Epithelial cell of proximal tubule (primary cell): ENCODE measurements at places on chromosomes 1 and 21.

DNA sequence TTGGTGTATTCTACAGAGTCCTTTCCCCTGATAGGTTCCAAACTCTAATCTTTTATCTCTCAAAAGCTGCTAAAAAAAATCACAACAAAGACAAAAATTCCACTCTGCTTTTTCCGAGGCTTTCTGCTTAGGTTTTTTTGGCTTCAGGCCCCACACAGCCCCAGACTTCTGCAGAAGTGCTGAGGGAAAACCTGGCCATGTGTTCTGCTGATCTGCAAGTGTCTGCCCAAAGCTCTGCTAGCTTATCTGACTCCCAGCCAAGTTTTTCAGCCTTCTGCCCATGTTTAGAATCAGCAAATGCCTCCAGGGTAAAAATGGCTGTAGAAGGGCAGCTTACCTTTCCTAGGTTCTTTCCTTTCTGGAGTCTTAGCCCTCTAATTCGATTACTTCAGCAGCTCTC, 28.4 kb downstream of the DISP3 start:
- no peak for DNase-seq

DNA sequence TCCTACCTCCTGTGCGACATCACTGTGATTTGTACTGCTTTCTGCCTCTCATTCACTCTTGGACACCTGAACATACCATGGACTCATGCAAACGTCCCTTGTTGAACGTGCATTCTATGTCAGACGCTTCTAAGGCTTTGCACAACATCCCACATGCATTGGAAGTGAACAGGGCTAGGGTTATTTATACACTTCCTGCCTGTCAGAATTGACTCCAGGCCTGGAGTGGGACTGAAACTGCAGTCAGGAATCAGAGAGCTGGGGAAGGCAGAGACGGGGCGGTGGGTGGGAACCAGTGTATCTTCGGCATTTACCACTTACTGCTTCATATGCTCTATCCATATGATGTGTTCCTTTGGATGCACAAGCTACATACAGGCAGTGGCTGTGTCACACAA, 81.4 kb upstream of the GALNT2 start:
- DNase-seq: no peak

- no peak for DNase-seq
These were observed 10.3 kb downstream of the INSRR start for GRCh38 chr1:156848461-156849150.

DNA sequence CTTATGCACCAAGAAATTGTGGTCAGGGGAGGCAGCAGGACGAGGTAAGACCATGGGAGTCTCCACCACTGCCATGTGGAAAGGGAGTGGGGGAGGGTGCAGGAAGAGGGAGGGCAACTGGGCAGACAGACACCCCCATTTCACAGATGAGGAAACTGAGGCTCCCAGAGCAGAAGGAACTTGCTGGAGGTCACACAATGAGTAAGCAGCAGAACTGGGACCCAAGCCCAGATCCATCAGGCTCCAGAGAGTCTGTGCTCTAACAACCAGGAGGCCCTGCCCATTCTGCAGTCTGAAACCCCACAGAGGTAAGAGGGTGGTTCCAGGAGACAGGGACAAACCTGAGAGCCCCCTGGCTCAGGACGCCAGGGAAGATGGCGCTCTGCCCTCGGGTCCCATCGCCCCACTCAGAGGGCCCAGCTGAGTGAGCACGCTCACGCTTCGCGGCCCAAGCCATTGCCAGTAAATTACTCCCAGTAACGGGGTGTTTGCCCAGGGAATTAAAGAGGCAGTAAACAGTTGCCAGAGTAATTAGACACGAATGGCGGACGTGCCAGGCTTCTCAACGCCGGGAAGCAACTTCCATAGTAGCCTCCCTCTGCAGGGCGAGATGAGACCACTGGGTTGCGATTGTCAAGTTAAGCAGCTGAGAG, 59.2 kb downstream of the MATN1 start:
- no peak for DNase-seq

DNA sequence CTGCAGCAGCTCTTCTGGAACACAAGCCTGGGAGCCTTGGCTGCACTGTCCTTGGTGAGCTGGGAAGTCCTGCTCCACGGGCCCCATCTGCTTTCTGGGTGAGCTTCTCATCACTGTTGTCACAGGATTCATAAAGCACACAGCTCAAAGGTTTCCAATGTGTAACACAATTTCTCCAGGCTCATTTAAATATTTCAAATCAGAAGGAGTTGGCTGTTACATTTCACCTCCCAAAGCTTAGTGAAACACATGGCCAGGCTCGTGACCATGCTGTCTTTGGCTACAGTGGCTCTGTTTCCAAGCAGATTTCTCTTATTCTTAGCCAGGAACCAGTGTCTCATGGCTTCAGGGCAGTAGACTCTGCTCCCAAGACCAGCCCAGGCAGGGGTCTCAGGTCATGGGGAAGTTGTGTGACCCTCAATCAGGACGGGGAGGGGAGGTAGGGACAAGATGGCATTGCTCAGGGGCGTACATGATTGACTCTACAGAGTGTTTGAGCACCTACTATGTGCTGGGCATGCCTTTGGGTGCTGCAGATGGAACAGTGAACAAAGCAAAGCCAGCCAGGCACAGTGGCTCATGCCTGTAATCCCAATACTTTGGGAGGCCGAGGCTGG, 353.0 kb downstream of the NPHP4 start:
- DNase-seq: no peak

DNA sequence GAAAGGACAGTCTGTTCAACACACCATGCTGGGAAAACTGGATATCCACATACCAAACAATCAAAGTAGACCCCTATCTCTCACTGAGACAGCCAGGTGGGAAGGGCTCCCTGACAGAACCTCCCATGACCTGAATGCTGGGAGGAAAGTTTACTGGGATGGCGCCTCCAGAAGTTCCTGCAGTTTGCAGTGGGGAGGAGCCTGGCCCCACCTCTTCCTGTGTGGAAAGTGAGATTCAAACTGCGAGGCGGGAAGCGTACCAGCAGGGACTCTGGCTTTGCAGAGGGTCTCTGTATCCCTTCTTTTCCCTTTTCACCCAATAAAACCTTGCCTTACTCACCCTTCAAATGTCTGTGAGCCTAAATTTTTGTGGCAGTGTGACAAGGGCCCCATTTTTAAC, 190.7 kb downstream of the HHIPL2 start:
- DNase-seq: no peak

GRCh38 chr1:96995351-96995750, 273.8 kb downstream of the PTBP2 start:
- DNase-seq: no peak

- no peak for DNase-seq
These were observed 459 bp downstream of the CAPZB start for GRCh38 chr1:19484798-19485361.

GRCh38 chr1:214453109-214453722, 98.2 kb downstream of the PTPN14 start:
- DNase-seq: peak; percentile 70

- no peak for DNase-seq
These were observed 420.1 kb downstream of the DPYD start for GRCh38 chr1:97500760-97501159.

DNA sequence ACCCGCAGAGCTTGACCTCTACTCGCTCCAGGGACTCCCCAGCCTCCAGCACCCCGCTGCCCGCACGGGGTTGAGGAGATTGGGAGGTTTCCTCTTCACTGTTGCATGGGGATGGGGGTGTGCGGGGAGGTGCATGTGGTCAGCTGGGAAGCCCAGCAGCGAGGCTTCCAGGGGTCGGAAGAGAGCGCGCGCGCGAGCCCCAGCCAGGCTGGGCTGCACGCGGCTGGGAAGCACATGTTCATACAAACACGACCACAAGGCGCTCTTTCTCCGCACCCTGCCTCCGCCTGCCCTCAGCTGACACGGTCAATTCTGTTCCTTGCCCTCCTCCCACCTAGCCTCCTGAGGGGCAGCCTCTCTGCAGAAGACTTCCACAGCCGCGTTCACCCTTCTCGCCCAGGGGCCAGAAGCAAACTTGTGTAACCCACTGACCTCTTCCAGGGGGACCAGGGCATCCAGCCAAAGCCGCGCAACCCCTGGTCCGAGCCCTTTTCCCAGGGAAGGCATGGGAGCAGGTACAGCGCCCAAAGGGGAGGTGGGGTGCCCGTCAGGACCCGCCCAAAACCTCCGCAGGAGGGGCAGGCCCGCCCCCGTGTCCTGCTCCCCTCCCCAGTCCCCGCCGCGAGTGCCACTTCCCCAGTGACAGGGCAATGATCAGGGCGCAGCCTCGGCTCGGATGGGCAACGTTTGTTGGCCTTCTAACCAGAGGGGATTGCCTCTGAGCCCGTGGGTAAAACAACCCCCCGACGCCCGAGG, 1.3 kb downstream of the COL24A1 start:
- no peak for DNase-seq

- no peak for DNase-seq
These were observed 7.3 kb upstream of the SERINC2 start for GRCh38 chr1:31405578-31406245.

DNA sequence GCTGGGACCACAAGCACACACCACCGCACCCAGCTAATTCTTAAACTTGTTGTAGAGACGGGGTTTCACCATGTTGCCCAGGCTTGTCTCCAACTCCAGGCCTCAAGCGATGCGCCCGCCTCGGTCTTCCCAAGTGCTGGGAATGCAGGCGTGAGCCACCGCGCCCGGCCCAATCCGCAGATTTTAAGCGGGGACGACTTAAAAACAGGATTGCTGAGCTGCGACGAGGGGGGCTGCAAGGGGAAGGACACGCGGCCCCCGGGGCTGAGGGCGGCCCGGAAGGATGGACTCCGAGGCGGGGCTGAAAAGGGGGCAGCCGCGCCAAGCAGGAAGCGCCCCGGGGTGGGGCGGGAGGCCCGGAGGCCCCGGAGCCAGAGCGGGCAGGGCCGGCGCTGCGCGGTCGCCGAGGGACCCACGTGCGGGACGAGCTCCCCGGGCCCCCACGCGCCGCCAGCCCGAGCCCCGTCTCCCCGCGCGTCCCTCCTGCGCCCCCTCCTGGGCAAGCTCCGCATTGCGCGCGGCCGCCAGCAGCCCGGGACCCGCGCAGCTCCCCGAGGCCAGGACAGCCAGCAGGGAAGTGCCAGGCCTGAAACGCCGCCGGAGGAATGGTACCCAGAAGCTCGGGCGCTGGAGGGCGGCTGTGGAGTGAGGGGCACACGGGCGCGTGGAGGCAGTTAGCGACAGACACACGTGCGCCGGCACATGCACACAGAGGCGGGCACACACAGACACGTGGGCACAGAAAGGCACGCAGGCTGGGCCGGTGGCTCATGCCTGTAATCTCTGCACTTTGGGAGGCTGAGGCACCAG, 5.5 kb upstream of the PRKCZ start:
- DNase-seq: no peak

DNA sequence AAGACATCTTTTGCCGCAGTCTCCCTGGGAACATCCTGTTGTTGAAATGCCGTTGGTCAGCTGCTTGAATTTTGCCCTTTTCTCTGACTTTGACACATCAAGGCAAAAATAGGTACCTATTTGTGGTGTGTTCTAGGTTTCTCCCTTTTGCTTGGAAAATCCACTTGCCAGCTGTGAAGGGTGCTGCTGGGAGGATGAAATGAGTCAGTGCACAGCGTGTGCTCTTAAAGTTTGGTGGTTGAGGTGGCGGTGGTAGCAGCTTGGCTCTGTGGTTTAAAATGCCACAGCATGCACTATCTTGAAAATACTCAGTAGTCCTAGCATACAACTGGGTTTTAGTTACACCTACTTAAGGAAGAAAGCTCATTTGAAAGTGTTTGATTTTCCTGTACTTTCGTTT, 183.8 kb downstream of the DHRS3 start:
- DNase-seq: no peak

DNA sequence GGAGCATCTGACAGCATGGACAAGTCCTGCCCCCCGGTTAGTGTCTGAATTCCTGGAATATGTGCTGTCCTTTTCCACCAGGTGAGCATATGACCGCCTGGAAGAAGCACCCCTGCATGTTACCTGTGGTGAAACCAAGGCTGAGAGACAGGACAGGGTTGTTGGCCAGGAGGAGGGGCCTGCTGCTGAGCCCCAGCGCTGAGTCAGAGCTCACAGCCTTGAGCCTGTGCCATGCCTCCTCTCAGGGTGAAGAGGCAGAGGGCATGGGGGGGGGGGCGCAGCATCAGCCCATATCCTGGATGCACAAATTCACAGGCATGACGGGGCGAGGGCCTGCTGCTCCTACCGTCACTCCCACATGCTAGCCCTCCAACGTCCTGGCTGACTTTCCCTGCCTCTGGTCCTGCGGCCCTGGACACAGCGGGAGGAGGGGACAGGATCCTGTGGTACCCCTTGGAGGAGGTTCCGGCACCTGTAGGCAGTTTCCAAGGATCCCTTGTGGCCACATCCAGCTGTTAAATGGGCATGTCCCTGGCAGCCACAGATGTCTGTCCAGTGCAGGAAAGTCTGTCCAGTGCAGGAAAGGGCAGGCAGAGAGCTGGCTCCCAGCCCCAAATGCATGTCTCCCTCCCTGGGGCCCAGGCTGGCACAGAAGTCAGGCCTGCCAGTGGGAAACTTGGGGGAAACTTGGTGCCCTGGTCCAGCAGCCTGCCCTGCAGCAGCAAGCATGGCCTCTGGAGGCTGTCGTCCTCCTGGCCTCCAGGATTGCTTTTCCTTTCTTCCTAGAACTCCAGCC, 23.9 kb downstream of the TTC34 start:
- no peak for DNase-seq

GRCh38 chr1:32808580-32808979, 8.6 kb downstream of the YARS1 start:
- no peak for DNase-seq

- no peak for DNase-seq
These were observed 21.0 kb upstream of the CLSTN1 start for GRCh38 chr1:9844756-9845155.

DNA sequence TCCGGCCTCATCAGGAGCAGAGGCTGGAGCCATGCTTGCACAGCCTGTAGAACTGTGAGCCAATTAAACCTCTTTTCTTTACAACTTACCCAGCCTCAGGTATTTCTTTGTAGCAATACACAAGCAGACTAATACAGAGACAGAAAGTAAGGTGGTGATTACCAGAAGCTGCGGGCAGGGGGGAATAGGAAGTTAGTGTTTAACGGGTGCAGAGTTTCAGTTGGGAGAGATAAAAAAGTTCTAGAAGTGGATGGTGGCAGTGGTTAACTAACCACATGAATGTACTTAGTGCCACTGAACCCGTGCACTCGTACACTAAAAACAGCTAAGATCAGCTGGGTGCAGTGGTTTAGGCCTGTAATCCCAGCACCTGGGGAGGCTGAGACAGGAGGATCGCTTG, 80.4 kb upstream of the TARDBP start:
- DNase-seq: no peak

- DNase-seq: no peak
These were observed 15.4 kb downstream of the L1TD1 start for GRCh38 chr1:62209931-62210595.

DNA sequence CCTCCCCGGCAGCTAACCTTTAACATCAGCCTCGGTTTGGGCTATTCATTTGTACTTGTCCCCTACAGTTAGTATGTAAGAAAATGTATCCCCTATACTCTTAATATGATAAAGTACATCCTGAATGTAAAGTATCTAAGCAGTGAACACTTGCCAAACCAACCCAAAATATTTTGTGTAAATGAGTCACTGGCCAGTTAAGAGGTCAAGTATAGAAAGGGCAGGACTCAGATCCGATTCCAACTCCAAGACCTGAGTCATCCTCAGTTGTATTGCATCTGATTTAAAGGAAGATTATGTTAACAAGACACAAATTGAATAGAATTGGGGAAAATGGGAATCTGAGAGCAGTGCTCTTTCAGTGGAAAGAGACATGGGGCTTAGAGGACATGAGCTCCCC, 84.4 kb downstream of the CD58 start:
- no peak for DNase-seq
